ENCODE measurements at places on chromosomes 16 and 17. TPM values are rescaled to one million over a fixed set of nuclear protein-coding genes. Genes with fewer than 3 reads are reported as not detected.

Gene AOC3
- total RNA-seq = 74.1 TPM

DNA sequence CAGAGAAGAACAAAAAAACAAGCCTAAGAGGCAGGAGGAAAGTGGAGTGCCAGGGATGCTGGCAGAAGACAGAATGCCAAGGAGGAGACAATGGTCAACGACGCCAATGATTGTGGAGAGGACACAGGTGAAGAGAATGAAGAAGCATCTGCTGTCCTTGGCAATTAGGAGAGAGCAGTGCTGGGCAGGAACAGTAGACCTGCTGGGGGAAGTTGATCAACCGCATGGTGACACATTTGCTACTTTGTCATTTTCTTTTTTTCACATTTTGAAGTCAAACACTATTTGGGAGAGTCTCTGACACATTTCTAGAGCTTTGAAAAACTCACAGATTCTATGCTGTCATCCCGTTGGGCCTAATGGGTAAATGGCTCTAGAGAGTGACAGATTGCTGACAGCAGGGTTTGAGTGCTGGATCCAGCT is 1.1 kb upstream of the PIK3R6 start:
- DNase-seq = no peak

DNA sequence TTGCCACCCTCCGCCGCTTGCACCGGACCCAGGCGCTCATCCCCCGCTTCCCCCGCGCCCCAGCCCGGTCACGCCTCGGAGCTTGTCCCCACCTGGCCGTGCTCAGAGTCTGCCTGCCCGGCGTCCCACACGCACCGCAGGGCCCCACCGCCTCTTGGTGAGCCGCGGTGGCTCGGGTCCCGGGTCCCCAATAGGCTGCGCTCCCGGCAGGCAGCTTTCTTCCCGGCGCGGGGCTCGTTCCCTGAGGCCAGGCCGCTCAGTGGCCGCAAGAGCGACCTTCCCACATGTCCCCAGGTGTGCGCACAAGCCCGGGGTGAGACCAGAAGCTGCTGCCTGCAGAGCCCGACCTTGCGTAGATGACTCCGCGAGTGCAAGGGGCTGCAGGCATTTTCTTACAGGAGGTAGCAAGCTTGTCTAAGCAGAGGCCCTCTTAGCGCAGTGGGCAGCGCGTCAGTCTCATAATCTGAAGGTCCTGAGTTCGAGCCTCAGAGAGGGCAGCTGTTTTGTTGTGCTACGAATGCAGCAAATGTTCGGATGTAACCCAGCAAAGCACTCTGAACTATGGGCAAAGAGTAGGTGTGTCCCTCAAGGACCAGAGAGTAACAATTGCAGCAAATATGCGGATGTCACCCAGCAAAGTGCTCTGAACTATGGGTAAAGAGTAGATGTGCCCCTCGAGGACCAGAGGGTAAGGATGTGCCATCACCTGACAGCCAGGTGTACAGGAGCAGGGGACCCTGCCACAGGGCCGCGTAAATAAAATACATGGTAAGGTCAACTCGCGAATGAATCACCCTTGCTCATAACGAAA is 15.6 kb downstream of the TLE7 start:
- DNase-seq = peak; percentile 9

GRCh38 chr16:27721531-27722181 is 171.7 kb downstream of the KATNIP start:
- DNase-seq = peak; percentile 72

GRCh38 chr16:89395150-89396142 is 94.9 kb downstream of the ANKRD11 start:
- peak; percentile 96 for DNase-seq

GRCh38 chr17:40075201-40075941 is 12.6 kb downstream of the THRA start:
- peak; percentile 79 for DNase-seq

DNA sequence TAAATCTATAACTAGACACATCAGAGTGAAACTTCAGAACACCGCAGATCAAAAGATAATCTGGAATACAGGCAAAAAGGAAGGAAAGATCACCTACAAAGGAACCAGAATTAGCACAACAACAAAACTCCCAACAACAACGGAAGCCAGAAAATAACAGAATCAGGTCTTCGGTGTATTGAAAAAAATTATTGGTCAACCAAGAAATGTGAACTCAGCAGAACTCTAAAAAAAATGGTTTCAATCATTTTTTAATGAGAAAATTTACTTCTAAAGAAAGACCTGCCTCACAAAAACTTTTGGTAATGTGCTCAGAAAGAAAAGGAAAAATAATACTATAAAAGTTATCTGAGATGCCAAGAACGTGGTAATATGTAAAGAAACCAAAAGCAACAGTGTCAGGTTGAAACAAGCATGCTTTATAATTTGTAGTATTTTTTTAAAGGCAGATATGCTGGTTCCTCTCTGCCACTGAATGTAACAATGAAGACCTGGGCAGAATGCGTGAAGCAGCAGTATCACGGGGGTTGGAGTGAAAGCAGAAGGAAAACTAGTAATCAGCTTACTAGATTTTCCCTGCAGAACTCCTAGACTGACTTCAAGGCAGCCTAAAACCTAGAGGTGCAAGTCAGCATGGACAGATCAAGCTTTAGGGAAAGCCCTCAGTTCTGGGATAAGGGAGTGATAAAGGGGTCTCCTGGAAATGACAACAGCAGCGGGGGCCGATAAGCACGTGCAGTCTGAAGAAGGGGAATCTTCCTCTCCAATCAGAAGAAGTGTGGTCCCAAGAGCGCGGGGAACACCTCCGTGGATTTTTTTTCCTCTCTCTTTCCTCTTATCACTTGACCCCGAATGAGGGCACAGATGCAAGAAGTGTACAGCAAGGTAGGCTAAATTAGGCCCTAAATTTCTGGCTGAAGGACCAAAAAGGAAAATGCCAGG is 80.9 kb upstream of the TEKT1 start:
- DNase-seq = no peak

GRCh38 chr16:28478506-28479180 is 6.5 kb upstream of the NPIPB7 start:
- no peak for DNase-seq

GRCh38 chr17:65536573-65537342 is 24.7 kb downstream of the AXIN2 start:
- no peak for DNase-seq

Gene IRX3
- 10.5 TPM for total RNA-seq

DNA sequence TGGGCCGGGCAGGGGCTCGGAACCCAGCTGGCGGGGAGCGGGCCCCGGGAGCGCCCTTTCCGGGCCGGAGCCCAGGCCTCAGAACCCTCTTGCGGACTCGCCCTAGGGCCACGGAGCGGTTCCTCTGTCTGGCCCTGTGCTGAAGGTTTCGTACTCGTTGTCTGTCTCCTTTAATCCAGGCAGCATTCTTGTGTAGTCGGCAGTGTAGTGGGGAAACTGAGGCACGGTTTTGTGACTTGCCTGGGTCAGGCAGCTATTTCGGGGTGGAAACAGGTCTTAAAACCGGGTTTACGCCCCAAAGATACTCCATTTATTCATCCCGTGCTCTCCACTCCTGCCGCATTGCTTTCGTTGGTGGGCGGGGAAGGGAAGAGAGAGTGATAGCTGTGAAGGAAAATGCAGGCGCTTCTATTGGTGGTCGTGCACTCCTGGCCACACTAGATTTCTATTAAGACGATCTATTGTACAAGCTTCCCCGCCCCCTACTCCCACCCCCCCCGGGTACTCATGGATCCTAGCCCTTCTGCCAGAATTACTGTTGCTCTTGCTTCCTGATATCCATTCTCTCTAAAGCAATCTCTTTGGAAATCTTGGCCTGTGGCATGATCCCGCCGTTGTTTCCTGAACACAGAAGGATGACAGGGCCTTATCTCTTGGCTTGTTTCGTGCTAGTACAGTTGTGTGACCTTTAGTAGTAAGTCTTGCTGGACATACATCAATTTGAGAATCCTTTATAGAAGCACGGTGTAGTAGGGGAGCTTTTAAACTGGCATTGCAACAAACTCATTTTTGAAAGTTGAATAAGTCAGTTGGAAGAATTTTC is 751 bp downstream of the DCAF7 start:
- no peak for DNase-seq

GRCh38 chr17:61144137-61144536 is 255.5 kb upstream of the TBX2 start:
- DNase-seq = no peak

GRCh38 chr16:6977916-6978315 is 354.7 kb upstream of the RBFOX1 start:
- no peak for DNase-seq

DNA sequence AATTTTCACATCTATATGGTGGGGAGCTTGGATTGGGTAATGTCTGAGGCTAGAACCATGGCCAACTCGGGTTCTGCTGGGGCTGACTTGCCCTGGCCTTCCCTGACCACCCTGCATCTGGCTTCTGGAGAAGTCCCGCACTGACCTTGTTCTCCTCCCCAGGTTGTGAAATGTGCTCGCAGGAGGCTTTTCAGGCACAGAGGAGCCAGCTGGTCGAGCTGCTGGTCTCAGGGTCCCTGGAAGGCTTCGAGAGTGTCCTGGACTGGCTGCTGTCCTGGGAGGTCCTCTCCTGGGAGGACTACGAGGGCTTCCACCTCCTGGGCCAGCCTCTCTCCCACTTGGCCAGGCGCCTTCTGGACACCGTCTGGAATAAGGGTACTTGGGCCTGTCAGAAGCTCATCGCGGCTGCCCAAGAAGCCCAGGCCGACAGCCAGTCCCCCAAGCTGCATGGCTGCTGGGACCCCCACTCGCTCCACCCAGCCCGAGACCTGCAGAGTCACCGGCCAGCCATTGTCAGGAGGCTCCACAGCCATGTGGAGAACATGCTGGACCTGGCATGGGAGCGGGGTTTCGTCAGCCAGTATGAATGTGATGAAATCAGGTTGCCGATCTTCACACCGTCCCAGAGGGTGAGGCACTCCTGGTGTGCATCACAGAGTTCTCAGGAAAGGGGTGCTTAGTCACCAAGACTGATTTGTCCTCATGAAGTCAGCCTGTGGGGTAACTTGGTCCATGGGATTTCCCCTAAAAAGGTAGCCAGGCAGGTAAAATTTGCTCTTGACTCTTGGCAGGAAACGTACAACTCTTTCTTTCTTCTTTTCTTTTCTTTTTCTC is 6.1 kb downstream of the NOD2 start:
- DNase-seq = no peak

Gene RPL38
- 365 TPM for total RNA-seq

DNA sequence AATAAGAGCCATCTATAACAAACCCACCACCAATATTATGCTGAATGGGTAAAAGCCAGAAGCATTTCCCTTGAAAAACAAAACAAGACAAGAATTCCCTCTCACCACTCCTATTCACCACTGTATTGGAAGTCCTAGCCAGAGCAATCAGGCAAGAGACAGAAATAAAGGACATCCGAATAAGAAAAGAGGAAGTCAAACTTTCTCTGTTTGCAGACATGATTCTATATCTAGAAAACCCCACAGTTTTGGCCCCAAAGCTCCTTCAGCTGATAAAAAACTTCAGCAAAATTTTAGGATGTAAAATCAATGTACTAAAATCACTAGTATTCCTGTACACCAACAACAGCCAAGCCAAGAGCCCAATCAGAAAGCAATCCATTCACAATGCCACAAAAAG is 271.8 kb upstream of the AXIN2 start:
- no peak for DNase-seq

- DNase-seq = no peak
These were observed 41.6 kb downstream of the USP10 start for GRCh38 chr16:84741340-84741830.

Measured in tibial nerve (tissue), 4 donors.